CD8-positive, alpha-beta memory T cell (primary cell): ENCODE measurements at places on chromosomes 16 and 17.

- no peak for DNase-seq
These were observed 2.6 kb downstream of the GGT6 start for GRCh38 chr17:4557626-4558346.

DNA sequence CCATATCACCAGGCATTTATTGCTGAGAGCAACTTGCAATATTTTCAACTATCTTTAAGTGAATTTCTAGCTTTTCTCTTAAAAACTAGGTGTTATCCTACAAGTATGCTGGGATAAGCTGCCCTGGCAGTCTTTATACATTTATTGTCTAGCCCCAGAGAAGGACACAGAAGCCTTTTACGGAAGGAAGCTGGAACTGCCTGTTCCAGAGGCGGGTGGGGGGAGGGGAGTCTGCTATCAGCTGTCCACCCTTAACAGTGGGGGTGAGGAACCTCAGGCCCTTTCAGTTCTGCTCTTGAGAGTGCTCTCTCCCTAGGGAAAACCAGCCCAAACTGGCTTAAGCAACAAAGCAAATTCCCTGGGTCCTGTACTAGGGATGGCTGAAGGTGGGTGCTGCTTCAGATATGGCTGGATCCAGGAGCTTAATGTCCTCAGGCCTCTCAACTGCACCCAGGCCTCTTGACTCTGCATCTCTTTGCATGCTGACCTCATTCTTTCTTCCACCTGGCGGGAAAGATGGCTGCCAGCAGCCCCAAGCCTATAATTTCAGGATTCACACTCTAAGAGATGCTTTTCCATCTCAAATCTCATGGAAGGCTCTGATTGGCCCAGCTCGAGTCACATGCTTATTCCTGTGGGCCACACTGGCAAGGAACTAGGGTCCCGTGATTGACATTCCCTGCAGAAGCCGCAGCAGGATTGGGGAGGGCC, 16.6 kb downstream of the NAGPA start:
- DNase-seq: no peak

GRCh38 chr16:50296807-50297206, 30.5 kb downstream of the ADCY7 start:
- no peak for DNase-seq

GRCh38 chr17:81246679-81247338, 7.7 kb downstream of the NDUFAF8 start:
- no peak for DNase-seq

GRCh38 chr16:15822957-15823356, 33.9 kb downstream of the MYH11 start:
- DNase-seq: no peak

DNA sequence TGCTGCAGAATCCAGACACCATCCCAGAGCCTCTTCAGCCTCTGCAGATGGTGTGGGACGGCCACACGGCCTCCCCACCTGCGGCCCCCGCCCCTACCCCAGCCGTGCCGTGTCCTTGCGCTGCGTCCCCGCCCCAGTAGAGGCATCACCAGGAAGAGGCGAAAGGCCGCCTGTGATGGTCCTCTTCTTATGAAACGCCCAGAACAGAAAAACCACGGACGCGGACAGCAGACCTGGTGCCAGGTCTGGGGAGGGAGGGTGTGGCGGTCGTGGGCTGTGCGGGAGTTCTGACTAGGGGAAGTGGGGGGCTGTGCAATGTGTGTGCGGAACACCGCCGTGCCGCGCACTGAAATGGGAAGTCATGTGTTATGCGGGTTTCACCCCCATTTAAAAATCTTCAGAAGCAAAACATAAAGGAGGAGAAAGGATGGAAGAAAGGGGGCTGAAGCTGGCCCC, 25.5 kb downstream of the ACSF3 start:
- no peak for DNase-seq
